ENCODE measurements at places on chromosomes 1 and 21.

- no peak for DNase-seq
These were observed 16.6 kb upstream of the C1QA start for GRCh38 chr1:22619798-22620197.

- DNase-seq = no peak
These were observed 10.3 kb downstream of the SH3GLB1 start for GRCh38 chr1:86714561-86715244.

DNA sequence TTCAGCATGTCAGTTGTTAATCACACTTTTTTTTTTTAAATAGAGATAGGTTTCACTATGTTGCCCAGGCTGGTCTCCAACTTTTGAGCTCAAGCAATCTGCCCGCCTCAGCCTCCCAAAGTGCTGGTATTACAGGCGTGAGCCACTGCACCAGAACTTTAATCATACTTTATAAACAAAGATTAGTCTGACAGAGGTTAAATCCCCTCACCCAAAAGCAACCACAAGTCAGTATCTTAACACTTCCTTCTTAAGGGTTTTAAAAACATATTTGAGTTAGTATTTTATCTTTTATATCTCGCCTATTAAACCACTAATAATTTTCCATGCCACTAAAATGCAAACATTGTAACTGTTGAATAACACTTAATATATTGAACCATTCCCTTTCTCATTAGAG lies 70.2 kb downstream of the COP1 start:
- DNase-seq = no peak

GRCh38 chr1:115241309-115241708 lies 96.7 kb downstream of the NGF start:
- no peak for DNase-seq

DNA sequence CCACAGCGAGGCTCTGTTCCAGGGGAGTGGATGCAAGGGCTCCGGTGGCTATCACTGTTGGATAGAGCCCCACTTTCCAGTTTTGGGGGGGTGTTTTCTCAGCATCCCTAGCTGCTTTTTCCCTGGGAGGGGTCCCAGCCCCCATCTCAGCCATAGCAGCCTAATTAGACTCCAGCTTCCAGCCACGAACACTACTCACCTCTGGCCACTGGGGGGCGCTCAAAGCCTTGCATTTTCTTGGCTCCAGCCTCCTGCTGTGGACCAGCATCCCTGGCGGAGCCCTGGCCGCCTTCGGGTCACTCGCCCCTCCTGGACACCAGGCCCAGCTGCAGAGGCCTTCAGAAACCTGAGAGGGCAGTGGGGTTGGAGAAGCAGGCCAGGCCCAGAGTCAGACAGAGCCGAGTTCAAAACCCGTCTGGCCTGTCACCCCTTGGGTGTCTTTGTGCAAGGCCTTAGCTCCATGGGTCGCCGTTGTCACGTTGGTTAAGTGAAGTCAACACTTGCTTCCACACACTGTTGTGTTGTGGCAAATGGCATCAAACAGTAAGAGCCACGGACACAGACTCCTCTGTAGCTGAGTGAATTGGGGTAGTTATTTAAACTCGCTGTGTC lies 93.5 kb upstream of the ACTL8 start:
- peak; percentile 54 for DNase-seq

- DNase-seq = no peak
These were observed 646 bp downstream of the DNAJB4 start for GRCh38 chr1:78005448-78005722.

DNA sequence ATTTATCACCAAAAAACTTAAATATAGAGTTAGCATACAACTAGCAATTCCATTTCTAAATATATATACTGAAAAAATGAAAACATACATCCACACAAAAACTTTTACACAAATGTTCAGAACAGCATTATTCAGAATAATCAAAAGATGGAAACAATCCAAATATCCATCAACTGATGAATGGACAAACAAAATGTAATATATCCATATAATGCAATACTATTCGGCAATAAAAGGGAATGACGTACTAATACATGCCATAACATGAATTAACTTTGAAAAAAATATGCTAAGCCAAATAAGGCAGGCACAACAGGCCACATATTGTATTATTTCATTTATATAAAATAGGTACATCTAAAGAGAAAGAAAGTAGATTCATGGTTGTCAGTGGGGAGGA lies 33.9 kb downstream of the TUT4 start:
- no peak for DNase-seq

DNA sequence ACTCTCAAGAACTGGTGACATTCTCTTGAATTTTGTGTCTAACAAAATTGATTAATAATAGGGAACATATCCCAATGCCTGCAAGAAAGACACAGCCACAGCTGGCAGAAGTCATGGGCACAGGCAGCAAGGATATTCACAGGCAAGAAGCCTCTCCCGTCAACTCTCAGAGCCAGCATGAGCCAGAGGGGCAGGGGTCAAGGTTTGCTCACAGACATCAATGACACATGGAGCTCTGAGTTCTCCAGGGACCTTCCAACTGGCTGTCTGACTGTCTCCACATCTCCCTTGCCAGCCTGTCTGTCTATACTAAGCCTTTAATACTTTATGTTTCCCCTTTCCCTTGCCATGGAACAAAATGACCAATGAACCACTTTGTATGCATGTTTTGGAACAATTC lies 101.5 kb upstream of the RAB4A start:
- DNase-seq = no peak

- no peak for DNase-seq
These were observed 39.7 kb downstream of the RIPK4 start for GRCh38 chr21:41726970-41727783.

- no peak for DNase-seq
These were observed 108.4 kb downstream of the FNBP1L start for GRCh38 chr1:93556291-93556690.

DNA sequence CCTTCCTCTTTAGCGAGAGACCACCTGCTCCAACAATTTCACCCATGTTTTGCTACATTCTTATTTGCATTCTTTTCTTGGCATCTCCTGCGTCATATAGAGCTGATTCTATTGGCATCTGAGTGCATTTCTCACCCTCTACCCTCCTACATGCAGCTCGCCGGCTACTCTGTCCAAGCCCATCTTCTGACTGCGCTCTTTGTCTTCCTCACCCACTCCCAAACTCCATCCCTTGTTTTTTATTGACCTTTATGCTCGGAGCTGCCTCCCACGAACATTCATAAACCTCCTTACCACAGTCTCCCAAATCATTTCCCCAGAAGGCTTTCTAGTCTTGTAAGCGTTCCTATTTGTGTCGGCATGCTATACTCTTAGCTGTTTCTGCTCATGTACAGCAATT lies 33.6 kb upstream of the FMN2 start:
- DNase-seq = no peak

GRCh38 chr1:28668956-28669723 lies 556 bp downstream of the GMEB1 start:
- peak; percentile 77 for DNase-seq

DNA sequence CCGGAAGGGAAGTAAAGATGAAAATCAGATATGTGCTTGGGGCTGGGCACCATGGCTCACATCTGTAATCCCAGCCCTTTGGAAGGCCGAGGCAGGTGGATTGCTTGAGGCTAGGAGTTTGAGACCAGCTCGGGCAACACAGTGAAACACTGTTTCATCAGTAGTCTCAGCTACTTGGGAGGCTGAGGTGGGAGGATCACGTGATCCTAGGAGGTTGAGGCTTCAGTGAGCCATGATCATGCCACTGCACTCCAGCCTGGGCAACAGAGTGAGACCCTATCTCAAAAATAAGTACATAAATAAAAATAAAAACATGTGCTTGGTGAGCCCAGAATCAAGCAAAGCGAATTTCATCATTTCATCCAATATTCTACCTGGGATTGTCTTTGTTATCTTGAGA lies 23.3 kb upstream of the PCP4 start:
- DNase-seq = no peak

GRCh38 chr1:13813398-13814012 lies 113.5 kb downstream of the PRDM2 start:
- peak; percentile 68 for DNase-seq

DNA sequence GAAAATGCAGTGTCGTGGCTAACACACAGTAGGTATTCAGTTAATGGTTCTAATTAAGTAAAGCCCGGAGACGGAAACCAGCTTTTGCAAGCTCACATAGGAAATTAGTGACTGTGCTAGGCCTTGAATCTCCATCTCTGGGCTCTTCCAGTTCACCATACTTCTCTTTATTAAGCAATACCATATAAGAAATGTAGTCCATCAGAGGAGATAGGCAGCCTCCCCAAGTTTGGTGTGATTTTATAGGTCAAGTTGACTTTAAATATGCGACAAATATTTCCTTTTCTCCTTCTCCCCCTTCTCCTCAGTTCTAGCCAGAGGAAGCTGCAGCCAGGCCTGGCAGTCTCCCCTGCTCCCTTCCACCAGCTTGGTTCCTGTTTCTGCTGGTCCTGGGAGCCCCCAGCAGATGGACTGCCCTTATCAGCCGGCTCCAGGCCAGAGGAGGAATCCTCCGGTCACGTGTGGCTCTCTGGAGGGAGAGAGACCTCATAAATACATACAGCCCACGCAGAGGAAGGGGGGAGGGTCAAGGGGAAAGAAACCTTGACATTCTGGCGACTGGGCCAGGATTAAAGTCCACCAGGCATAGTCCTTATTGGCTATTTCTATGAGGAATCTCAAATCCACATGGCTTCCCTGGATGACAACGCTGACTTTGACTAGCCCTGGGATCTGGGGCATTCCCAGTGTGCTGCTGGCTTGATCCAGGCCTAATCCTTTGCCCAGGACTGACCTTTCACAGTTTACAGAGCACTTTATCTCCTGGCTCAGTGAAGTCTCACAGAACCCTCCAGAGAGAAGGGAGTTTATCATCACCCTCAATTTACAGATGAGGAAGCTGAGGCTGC lies 115.1 kb upstream of the JUN start:
- no peak for DNase-seq

Measured in stimulated activated CD4-positive, alpha-beta T cell treated with anti-CD3 and anti-CD28 coated beads, Interleukin-4, amount 100 ng/mL, for 1 hour (primary cell).